Stimulated activated CD8-positive, alpha-beta memory T cell treated with anti-CD3 and anti-CD28 coated beads, Interleukin-15, amount 100 ng/mL, for 1 hour (primary cell): ENCODE measurements at places on chromosomes 3 and 15.

DNA sequence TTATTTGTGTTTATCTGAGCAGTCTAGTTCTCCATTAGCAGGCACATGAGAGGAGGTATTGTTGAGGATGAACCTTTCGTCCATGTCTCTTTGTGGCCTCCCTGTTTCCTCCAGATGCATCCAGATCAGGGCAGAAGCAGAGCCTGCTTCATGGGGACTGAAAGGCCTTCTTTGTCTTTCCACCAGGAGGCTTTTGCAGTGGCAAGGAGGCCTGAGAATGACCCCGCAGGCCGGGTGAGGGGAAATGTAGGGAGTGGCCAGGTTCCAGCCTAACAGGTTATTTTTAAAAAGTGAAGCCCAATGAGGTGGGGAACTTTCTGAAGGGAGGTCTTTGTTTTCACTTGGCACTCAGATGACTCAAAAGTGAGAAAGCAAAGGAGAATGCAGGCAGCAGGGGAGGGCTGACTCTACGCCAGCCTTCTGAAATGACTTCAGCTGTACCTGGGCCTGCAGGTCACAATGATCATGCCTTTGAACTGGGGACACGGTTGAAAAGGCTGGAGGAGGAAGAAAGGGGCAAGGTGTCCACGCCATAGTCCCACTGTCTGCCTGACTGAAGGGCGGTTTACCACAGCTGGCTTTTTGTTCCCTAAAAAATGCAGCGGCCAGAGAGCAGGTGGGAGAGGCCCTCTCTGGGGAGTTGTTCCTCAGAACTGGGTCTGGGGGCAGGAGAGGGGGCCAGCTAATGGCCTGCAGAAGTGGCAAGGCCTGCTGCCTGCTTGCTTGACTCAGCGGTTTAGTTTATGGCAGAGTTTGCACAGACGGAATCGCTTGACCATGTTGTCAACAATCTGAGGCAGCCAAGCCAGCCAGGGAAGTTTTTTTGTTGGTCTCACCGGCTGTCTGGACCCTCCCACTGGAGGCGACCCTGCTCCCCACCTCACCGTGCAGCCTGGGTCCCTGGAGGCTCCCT is 28.7 kb downstream of the CMTM7 start:
- DNase-seq = no peak

DNA sequence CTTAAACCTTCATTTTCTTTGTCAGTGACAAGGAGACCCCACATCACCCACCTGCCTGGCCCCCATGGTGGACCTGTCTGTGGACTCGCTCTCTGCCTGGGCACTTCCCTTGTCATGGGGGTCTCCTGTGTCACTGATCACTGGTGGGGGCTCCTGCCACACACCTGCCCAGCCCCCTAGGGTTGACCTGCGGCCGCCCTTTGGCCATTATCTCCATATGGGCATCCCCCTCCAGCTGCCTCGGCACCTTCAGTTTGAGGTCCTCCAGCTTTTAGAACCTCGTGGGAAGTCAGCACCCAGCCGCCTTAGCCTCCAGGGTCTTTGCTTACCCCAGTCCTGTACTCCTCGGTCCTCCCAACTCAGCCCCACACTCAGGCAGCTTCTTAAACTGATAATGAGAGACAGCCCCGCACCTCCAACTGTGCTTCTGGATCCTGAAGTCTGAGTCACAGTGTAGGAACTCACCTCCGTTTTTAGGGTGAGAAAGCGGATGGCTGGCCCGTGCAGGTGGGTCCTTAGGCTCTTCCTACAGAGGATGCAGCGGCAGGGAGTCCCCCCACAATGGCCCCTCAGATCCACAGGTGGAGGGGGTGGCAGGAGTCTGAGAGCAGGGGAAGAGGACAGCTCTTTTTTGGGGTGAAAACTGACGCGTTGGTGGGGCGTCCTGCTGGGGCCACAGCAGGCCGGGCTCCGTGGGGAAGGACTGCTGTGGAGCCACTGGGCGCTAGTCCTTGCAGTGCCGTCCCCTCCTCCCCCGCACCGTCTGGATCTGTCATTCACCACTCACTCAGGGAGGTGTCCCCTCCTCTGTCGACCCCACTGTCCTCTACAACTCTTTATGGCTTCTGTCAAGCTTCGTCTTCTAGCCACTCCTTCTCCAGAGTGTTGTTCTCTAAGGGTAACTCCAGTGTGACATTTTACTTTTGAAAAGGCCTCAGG is 8.7 kb upstream of the PRR23E start:
- no peak for DNase-seq

- no peak for DNase-seq
These were observed 7.5 kb downstream of the GNB5 start for GRCh38 chr15:52183562-52184173.

DNA sequence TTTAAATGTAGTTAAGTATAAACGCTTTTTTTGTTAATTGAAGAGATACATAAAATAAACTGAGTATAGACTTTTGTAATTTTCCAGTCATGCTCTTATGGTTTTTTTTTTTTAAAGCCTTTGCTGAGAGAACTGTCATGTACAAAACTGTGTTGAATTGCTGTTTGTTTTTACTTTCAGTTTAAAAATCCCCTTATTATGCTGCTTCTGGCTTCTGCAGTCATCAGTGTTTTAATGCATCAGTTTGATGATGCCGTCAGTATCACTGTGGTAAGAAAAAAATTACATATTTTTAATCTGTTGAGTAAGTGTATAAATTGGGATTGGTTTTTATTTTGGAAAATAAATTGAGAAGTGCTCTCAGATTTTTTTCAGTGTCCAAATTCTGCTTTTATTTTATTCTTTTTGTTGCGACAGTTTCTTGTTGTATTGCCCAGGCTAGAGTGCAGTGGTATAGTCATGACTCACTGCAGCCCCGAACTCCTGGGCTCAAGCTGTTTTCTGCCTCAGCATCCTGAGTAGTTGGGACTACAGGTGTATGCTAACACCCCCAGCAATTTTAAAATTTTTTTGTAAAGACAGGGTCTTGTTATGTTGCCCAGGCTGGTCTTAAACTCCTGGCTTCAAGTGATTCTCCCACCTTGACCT is 40.7 kb downstream of the ATP2C1 start:
- DNase-seq = no peak

- DNase-seq = no peak
These were observed 87.2 kb upstream of the NMNAT3 start for GRCh38 chr3:139764936-139765335.

DNA sequence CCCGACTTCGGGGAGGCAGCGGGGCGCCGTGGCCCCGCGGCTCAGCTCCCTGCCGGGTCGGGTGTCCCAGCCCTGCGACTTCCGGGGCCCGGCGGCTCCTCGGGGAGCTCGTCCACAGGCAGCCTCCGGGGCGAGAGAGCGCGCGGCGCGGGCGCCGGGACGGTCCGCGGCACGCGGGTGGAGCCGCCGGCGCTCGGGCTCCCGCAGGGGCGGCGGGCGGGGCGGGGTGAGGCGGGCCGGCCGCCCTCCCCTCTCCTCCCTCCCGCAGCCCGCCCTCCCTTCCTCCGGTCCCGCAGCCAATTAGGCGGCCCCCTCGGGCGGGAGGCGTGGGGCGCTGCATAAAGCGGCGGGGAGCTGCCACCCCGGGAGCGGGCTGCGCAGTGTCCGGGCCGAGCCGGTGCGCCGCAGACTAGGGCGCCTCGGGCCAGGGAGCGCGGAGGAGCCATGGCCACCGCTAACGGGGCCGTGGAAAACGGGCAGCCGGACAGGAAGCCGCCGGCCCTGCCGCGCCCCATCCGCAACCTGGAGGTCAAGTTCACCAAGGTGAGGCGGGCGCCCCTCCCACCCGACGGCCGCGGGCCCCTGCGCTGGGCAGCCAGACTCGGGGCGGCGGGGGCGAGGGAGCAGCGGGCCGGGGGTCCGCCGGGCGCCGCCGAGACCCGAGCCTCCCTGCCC is at the start of gene ALDH1A3:
ALDH1A3 (plus strand) TSS at position 368 of the 675 bp plus-strand sequence; CDS start at position 445, 77 bp downstream.
- DNase-seq = no peak

DNA sequence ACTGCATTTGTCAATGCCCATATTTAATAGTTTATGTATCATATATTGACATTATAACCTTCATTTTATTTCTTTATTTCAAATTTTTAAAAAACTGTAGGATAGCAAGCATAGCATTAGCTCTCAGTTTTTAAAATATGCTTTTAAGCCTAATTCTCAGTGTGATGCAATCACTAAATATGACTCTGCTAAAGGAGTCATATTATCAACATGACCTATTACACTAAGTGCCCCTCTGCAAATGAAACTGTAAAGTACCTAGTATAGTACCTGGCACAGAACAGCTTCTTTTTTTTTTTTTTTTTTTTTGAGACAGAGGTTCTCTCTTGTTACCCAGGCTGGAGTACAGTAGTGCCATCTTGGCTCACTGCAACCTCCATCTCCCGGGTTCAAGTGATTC is 179.4 kb upstream of the CGNL1 start:
- DNase-seq = no peak

DNA sequence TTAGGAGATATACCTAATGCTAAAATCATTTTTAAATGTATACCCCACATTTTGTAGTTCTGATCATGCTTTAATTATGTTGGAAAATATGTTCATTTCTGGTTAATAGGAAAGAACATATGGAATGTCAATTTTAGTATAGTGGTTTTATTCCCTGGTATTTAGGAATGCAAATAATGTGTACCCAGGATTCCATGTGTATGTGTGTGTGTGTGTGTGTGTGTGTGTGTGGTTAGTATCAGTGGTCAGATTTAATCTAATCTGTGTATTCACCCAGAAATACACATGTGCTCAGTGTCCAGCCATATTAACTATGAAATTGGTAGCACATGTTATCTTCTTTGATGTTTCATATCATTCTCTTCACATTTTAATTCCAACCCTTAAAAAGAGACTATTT is 233.5 kb upstream of the DCBLD2 start:
- DNase-seq = no peak

DNA sequence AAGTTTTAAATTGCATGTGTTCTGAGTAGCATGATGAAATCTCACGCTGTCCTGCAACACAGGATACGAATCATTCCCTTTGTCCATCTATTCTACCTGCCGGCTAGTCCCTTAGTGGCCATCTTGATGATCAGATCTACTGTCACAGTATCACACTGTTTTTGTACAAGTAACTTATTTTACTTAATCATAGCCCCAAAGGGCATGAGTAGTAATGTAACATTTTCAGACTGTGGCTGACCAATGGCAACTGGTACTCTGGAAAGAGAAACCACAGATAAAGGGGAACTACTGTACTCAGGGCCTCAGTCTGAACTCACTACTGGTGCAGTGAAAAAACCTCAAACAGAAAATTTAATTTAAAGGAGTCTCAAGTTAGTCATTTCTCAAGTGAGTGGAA is 127.3 kb upstream of the MRPL3 start:
- DNase-seq = no peak

DNA sequence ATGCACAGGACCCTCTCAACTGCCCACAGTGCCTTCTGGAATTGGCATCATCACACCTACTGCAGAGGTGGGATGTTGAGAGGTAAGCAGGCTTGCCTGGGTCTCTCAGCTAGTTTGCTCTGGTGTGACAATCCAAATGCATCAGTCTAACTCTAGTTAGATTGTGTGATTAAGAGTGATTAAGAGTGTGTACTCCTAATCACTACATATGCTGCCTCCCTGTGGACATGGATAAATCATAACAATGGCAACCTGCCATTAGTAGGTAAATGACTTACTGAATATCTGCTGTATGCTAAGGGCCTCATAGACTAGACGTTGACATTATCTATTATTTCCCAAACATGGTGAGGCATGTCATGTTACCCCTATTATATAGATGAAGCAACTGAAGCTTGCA is 342.1 kb downstream of the OCA2 start:
- DNase-seq = no peak

DNA sequence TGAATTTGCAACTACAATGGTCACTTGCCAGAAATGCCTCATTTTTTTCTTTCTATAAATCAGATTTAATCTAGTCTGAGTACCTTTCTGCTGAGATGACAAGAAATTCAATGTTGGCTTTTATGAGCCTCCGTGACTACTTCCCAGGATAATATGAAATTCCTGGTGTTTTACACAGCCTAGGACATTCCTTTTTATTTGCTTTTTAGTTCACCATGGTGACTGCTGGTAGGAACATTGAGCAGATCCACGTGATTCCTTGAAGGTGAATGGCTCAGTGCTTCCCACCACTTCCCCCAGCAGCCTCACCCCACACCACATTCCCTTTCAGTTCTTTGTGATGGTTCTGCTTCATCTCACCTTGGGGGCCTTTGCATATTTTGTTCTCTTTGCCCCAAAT is 4.3 kb upstream of the NPTN start:
- DNase-seq = no peak

DNA sequence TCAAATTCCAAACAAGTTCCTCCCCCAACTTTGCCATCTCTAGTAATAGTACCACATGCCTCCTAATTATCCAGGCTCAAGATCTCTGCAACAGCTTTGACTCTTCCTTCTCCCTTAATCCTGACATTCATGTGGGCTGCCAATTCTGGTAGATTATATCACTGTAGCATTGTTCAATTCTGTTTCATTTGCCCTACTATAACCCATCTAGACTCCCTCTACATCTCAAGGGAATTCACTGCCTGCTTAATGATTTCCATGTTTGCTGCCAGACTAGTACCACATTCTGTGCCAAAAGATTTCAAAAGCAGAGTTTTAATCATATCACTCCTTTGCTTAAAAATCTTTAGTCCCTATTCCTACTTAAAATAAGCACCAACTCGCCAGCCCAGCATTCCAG is 34.6 kb upstream of the PPIB start:
- DNase-seq = no peak

GRCh38 chr3:194560047-194560446 is 73.2 kb downstream of the TMEM44 start:
- no peak for DNase-seq

- no peak for DNase-seq
These were observed 35.6 kb upstream of the PRR23E start for GRCh38 chr3:127157171-127157828.

GRCh38 chr3:32076566-32076965 is 29.9 kb upstream of the GPD1L start:
- DNase-seq = no peak

DNA sequence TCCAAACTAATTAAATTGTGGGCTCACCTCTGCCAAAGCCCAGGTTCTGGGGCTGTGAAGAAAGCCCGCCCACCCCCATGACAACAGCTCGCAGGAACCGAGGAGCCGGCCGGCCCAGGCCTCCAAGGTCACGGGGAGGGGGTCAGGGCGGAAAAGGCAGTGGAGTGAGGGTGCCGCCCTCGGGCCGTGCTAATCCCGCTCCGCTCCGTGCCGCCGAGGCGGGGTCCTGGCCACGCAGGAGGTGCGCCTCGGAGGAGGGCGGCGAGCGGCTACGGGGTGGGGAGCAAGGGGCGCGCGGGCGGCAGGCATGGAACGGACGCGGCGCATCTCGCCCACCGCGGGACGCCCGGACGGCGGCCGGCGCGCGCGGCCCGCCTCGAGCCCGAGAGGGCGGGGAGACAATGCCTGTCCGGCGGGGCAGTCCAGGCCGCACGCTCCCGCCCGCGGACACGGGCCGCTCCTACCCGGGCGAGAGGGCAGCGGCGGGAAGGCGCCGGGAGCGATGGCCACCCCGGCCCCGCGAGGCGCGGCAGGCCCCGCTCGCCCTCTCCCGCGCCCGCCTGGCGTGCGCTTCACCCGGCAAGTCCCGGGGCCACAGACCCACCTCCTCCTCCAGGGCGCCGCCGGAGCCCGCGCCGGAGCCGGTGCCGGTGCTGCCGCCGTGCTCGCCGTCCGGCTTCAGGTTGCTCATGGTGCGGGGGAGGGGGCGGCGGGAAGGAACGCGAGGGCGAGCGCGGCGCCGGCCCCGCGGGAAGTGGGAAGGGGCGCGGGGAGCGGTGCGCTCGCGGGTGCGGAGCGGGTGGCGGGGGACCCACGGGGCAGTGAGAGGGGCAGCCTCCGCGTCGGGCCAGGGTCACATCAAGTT is 528 bp downstream of the RBPMS2 start:
- DNase-seq = no peak

- DNase-seq = no peak
These were observed 19.8 kb upstream of the ACAD9 start for GRCh38 chr3:128859630-128860029.

- no peak for DNase-seq
These were observed 1.2 kb upstream of the SNAPC5 start for GRCh38 chr15:66498501-66499386.
